ENCODE measurements at places on chromosomes 6 and 20. TPM values are rescaled to one million over a fixed set of nuclear protein-coding genes. Genes with fewer than 3 reads are reported as not detected.

The BHLHE23 gene
- total RNA-seq: not detected

The RIPPLY2 gene
- 0.23 TPM for total RNA-seq

The EYA4 gene
- 7.3 TPM for total RNA-seq

The FGD2 gene
- 3.4 TPM for total RNA-seq

DNA sequence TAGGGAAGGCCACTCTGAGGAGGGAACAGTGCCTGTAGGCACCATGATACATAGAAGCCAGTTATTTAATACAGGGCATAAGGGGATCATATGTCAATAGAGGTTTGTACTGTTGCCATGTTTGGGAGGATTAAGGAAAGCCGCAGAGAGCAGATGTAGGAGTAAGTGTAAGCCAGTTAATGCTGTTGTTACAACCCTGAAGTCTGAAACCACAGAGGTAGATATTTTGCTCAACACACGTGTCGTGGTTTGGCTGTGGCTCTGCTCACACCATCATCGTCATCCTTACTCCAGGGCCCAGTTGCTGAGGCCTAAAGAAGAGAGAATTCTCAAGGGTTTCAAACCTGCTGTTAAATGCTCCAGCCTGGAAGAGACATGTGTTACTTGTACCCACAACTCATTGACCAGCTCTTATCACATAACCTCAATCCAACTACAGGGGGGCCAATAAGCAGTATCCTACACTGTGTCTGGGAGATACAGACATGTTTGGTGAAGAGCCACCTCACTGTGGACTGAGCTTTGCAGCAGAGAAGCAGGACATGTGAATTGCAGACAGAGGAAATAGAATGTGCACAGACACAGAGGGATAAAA lies 31.0 kb upstream of the PSMF1 start:
- DNase-seq: no peak

DNA sequence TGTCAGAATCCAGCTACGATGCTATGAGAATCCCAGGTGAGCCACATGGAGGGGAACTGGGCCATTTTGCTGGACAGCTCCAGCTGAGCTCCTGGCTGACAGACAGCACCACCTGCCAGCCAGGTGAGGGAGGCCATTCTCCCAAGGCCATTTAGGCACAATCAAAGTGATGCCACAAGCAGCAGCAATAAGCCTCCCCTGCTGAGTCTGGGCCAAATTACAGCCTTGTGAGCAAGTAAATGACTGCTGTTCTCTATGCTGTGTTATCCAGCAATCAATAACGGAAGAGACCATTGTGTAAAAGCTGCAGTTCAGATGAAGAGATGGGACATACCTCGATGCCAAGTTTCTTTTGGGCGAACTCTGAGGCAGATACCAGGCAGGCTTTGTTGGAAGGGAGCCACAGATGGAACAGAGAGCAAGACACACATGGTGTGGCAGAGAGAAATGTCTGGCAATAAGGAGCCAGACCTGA lies 14.0 kb upstream of the SCGN start:
- DNase-seq: no peak

DNA sequence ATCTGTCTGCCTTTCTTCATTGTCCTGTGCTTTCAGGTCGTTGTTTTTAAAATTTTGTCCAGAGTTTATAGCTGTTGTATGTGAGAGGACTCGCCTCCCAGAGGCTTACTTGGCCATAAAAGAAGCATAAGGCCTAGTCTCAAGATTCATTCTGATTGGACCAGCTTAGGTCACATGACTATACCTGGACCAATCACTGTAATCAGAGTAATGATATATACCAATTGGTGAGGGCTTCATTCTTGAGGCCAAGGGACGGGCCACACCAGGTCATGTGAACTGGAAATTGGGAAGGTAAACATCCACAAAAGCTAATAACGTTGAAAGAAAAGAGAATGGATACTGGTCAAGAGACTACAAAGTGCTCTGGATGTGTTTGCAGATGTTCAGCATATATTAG lies 141.4 kb upstream of the SULF2 start:
- DNase-seq: no peak

DNA sequence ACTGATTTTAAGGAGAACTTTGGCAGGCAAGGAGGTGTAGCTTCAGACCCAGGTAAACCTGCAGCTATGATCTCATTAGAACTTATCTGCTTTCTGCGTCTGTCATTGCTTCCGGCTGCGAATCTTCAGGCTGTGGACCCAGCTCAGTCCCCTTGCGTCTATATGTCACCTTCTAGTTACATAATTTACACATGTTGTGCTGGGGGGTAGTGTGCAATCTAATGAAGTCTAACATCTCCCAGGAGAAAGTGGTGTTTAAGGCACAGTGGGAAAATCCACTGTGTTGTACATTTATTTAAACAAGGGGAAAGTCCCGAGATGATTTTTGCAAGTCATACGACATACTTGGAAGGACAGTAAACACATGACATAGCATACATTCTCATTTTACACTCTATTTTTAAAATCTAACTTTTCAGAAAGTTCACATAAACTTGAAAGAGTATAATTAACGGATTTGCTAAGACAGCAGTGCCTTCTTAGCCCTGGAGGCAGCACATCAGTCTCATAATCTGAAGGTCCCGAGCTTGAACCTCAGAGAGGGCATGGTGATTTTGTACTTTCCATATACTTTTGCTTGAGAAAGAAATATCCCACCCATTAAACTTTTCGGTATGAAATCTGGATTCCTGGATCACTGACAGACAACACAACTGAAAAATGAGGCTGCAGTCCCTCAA lies 35.2 kb downstream of the GPX6 start:
- DNase-seq: no peak

Measured in prostate gland (tissue), 2 donors.